ENCODE measurements at places on chromosomes 1 and 21.

DNA sequence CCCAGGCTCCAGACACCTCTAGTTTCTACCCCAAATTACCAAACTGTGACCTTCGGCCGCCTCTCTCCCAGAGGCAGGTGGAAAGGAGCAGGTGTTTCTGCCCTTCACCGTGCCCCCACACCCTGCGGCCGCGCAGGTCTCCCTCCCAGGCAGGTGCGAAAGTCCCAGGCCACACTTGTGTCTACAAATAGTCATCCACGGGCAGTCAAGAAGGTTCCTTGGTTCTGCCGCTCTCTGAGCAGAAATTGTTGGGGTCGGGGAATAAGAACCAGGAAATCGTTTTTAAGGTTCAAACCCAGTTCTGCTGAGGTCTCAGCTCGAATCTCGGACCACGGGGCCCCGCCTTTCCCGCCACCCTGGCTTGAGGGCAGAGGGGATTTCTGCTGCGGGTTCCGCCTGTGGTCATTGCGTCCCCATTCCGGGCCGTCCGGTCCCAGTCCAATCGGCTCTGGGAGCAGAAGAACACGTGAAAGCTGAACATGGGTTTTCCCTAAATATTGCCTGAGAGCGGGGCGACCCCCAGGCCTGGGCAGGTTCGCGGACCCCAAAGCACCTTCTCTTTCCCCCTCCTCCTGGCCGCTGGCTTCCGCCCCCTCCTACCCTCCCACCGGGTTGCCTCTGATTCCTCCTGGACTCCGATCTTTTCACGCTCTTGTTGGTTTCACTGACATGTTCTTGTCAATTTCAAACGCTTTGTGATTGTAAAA lies 1.2 kb upstream of the ATF3 start:
- DNase-seq: no peak

DNA sequence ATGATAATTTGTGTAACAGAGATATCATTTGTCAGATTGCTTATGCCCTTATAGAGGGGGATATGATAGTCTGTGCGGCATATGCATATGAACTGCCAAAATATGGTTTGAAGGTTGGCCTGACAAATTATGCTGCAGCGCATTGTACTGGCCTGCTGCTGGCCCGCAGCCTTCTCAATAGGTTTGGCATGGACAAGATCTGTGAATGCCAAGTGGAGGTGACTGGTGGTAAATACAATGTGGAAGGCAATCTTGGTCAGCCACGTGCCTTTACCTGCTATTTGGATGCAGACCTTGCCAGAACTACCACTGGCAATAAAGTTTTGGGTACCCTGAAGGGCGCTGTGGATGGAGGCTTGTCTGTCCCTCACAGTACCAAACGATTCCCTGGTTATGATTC lies 82.4 kb downstream of the ZMYM4 start:
- no peak for DNase-seq

- no peak for DNase-seq
Measured at GRCh38 chr1:229397762-229398161, 36.1 kb downstream of the ACTA1 start.

DNA sequence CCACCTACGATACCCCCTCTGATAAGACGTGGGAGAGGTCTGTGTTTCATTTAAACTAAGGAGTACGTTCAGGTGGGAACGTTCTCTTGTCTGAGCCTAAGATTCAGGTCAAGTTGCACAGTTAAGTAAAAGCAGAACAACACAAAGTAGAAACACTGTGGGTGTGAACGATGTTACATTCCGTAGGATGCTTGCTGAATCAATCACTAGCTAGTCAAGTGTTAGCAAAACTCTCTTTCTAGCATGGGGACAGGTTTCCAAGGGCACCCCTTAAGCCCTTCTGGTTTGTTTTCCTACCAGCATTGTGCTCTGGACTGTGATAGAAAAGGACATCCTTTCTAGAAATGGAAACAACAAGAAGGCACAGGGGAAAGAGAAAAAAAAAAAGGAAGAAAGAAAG lies 13.3 kb downstream of the C1orf162 start:
- DNase-seq: no peak

DNA sequence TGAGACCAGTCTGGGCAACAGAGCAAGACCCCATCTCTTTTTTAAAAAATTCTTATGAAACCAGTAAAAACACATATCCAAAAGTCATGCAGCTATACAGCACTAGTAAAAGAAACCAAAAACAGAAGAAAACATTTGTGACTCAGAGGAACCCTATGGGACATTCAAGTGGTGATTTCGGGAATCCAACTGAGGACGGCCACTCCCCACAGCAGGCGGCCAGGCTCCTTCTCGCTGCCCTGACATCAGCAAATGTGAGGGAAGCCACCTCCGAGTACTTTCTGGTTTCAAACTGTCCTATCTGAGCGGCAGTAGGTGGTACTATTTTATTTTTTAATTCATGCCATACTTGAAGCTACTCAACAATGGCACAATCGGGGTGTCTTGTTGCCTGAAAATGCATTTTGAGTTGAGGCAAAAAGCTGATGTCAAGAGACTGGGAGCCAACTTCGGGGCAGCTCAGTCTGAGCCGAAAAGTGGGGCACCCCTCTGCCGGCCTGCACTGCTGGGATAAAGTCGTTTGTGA lies 3.3 kb downstream of the SUMO3 start:
- no peak for DNase-seq

- no peak for DNase-seq
Measured at GRCh38 chr1:3905266-3905952, 5.3 kb upstream of the C1orf174 start.

DNA sequence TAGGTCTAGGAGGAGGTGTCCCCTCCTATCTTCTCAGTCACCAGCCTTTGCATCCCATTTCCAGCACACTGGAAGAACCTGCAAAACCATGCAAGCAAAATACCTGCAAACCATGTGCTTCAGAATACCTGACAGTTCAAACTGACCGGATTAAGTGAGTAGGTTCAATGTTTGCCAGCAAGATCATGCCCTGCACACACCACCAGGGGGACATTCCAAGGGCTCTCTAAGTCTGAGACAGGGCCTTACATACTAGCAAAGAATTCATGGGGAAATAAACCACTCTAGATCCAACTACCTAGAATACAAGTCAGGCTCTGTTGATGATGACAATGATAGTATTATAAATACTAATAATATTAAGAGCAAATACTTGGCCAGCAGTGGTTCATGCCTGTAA lies 27.6 kb downstream of the INPP5B start:
- no peak for DNase-seq

DNA sequence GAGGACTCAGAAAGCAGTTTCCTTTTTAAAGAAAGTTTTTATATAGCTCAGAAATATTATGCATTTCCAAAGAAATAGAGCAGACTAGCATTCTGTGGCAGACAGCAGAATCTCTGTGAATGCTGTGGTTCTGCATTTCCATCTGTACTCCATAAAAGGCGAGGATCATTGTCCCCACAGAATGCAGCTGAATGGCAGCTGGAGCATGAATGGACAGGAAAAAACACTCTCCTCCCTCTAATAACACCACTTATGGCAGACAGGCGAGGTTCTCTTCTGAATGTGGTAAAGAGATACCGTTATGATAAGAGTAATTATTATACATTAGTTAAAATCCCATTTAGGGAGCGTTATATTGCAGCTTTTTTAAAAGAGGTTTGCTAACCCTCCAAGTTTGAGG lies 81.4 kb upstream of the WLS start:
- no peak for DNase-seq

- DNase-seq: no peak
Measured at GRCh38 chr1:11787804-11788436, 17.8 kb downstream of the MTHFR start.

DNA sequence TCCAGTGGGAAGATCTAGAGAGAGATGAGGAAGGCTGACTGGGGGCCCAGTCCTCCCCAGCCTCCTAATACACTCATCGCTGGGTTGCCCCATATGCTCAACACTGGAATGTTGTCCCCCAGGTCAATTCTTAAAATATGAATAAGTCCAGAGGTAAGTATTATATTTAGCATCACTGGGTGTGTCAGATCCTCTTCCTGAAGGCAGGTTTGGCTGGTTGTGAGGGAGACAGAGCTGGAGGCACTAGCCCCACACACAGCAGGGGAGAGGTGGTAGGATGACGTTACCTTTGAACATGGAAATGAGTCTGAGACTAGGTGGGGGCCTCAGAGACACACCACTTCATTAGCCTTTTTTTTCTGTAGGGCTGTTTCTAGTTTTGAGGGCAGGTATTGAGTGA lies 42.6 kb downstream of the SLC44A3 start:
- no peak for DNase-seq

DNA sequence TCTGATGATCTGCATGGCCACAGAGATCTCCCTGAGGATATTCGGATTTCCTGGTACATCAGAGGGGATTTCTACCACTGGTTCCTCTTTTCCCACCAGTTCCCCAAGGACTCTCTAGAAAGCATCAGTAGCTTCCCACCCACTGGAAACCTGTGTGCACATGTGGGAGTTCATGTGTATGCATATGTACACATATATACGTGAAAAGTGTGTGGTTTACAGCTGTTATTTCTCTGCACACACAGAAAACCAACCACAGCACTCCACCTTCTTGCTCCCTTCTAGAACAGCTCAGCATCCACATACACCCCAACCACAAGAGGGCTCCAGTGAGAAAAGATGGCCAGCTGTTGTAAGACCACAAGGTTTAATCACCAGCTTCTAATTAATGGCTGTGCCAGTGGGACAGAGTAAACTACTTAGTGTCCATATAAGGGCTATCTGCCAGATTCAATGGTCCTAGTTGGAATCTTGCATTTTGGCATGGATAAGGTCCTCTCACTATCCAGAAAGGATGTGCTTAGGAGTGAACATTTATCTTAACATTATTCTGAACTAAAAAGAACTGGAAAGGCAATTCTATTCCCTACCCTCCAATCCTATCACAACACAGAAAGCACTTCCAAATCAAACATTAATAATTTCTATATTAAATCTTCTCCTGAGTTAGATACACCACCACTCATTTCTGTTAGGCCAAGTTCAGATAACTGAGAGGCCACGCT lies 24.1 kb downstream of the GPR3 start:
- no peak for DNase-seq

GRCh38 chr1:244659694-244660093 lies 6.8 kb downstream of the DESI2 start:
- no peak for DNase-seq

GRCh38 chr1:151062741-151063371 lies 2.7 kb downstream of the MLLT11 start:
- no peak for DNase-seq

DNA sequence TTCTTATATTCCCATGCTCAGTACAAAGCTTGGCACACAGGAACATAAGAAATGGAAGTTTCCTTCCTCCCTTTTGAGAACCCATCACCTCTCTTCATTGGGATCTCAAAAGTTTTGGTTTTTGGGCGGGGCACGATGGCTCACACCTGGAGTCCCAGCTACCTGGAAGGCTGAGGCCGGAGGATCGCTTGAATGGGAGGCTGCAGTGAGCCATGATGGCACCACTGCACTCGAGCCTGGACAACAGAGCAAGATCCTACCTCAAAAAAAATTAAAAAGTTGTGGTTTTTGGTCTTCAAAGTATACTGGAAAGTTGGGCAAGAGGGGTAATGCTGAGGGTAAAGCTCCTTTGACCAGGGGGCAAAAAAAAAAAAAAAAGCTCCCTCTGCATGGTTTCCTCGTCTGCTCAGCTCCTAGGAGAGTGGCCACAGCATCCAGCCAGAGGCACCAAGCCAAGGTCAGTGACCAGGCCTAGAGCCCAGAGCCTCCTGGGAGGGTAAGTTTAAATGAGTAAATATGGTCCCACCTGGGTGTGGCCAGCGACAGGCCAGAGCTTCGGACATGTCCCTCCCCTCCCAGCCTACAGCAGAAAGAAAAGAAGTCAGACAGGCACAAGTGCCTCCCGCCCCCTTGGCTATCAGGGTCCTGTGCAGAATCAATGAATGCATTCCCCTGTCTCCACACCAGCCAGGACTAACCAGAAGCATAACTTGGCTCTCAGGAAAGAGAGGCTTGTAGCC lies 5.0 kb downstream of the MEF2D start:
- DNase-seq: no peak

GRCh38 chr1:192998536-192998935 lies 60.6 kb downstream of the UCHL5 start:
- DNase-seq: no peak

GRCh38 chr1:93288558-93288957 lies 57.1 kb upstream of the DR1 start:
- no peak for DNase-seq

GRCh38 chr1:182752077-182752988 lies 37.2 kb upstream of the NPL start:
- no peak for DNase-seq

GRCh38 chr1:115134850-115135480 lies 45.7 kb upstream of the TSPAN2 start:
- DNase-seq: no peak

DNA sequence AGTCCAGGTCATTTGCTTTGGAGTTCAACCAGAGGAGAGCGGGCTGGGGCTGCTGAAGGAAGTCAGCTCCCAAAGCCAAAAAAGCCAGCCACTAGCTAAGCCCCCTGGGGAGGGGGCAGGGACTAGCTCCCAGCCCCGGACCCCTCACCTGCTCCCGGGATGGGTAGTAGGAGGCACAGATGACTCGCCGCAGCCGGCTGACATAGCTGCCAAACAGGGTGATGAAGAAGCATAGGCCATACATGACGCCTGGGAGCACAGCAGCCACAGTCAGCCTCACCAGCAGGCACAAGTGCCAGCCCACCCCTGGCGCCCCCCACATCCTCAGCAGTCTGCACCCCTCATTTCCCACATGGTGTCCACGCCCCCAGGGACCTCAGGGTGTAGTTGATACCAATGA lies 7.4 kb downstream of the DCST2 start:
- DNase-seq: no peak

- no peak for DNase-seq
Measured at GRCh38 chr1:115179397-115180079, 90.2 kb upstream of the TSPAN2 start.

- DNase-seq: no peak
Measured at GRCh38 chr1:243850202-243850451, at the start of gene AKT3. Gene AKT3, minus strand, starts transcription at chr1:243850243. Its CDS starts 7,073 bp downstream, at chr1:243843170.

- DNase-seq: no peak
Measured at GRCh38 chr1:4344065-4344732, 310.2 kb upstream of the AJAP1 start.

GRCh38 chr1:153577138-153577537 lies 11.5 kb upstream of the S100A2 start:
- DNase-seq: no peak

GRCh38 chr1:71269179-71269578 lies 188.3 kb upstream of the ZRANB2 start:
- no peak for DNase-seq

DNA sequence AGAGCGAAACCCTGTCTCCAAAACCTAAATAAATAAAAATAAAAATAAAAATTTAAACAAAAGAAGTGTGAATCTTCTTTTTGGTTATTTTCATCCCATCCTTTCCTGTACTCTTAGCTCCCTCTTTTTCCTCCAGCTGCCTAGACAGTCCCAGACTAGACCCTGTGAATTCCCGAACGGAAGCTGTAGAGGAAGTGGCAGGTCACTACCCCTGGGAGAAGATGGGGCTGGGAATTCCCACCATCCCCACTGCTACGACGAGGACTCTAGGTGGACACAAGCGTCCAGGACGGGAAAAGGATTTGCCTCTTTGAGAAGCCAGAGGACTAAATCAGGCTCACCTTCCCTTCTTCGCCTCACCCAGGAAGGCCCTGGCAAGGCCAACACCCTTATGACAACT lies 12.6 kb downstream of the RHBDL2 start:
- no peak for DNase-seq

- no peak for DNase-seq
Measured at GRCh38 chr1:213977909-213978308, 9.9 kb upstream of the PROX1 start.

GRCh38 chr21:38032082-38032801 lies 116.0 kb upstream of the KCNJ6 start:
- DNase-seq: no peak

- no peak for DNase-seq
Measured at GRCh38 chr1:25692560-25692959, 76.0 kb downstream of the MAN1C1 start.

Measured in stimulated activated CD4-positive, alpha-beta T cell treated with anti-CD3 and anti-CD28 coated beads, Interleukin-1b, Interleukin-23, amount 100 ng/mL, for 1 hour (primary cell).